Foreskin fibroblast (primary cell): ENCODE measurements at places on chromosomes 1 and 21.

GRCh38 chr1:17731460-17731859 lies 23.7 kb upstream of the ACTL8 start:
- no peak for DNase-seq

GRCh38 chr1:183454377-183454776 lies 17.9 kb upstream of the SMG7 start:
- no peak for DNase-seq

DNA sequence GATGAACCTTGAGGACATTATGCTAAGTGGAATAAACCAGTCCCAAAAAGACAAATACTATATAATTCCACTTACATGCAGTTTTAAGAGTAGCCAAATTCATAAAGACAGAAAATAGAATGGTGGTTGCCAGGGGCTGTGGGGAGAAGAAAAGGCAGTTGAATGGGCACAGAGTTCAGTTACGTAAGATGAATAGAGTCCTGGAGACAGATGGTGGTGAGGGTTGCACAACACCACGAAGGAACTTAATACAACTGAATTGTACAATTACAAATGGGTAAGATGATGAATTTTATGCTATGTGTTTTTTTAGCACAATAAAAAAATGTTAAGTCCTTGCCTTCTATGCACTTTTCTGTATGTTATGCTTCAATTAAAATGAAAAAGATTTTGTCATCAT lies 66.6 kb downstream of the CD34 start:
- DNase-seq: peak; percentile 66

GRCh38 chr1:72845381-72845780 lies 563.0 kb upstream of the NEGR1 start:
- DNase-seq: no peak

DNA sequence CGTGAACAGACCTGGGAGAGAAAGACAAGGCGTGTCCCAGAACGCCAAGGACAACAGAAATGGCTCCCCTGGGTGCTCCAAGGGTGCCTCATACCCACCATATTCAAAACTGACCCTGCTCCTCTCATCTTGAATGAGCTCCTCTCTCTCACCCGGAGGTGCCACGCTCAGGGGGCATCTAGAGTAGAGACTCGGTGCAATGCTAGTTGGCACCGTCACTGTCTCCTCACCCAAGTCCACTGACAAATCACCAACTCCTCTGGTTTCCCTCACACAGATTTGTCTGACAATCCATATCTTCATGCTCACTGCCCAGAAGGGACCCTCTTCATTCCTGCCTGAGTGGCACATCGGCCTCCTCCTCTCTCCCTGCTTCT lies 5.0 kb downstream of the TMEM125 start:
- no peak for DNase-seq

- no peak for DNase-seq
These were observed 917.9 kb upstream of the B3GALT2 start for GRCh38 chr1:194104247-194104844.

DNA sequence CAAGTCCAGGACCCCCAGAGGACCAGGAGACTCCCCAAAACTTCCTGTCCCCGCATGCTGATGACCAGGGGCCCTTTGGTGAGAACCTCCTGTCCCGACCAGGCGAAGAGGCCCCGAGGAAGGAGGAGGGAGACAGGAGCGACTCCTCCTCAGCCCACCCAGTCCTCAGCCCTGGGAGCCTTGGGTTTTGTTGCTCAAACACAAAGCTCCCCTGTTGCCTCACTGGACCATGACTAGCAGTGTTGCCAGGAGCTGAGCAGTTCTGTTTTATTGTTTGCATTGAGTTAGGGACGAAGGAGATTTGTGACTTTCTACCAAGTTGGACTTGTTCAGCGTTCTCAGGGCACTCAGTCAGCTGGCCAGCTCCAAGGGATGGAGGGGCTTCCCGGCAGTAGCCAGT lies 10.0 kb downstream of the UMODL1 start:
- DNase-seq: peak; percentile 62

DNA sequence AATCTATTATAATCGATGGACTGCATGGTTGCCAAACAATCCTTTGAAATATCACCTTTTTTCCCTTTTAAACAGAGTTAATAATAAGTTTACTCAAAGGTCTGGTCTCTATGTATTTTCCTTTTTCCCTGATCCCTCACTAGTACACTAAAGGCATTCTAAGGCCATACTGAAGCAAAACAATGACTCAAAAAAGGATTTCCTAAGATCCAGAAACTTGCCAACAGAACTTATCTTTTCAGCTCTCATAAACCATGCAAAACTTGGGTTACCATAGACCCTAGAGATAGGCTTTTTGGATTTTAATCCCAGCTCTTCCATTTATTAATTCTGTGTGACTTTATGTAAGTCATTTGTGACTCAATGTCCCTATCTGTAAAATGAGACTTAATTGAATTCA lies 77.1 kb downstream of the IFI44 start:
- DNase-seq: no peak

- no peak for DNase-seq
These were observed 17.5 kb downstream of the RASSF5 start for GRCh38 chr1:206524739-206525364.

- DNase-seq: no peak
These were observed 14.7 kb upstream of the KAZN start for GRCh38 chr1:14583788-14584187.

- peak; percentile 1 for DNase-seq
These were observed 417.3 kb downstream of the USH2A start for GRCh38 chr1:216005916-216006315.

DNA sequence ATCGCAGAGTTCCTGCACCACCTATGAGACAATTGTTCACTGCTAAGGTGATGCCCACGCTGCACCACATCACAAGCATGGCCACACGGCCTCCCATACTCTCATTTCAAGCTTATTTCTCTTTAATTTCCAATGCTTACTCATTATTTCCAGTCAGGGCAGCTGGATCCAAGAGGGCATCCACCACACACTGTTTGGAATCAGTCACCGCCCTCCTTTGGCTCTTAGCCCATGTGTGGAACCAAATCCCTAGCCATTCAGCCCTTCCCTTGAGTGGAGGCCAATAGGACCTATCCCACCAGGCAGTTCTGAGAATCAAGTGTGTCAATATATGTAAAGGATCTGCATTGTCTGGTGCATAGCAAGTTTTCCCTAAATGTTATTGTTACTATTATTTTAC lies 26.3 kb upstream of the PALMD start:
- DNase-seq: peak; percentile 8

DNA sequence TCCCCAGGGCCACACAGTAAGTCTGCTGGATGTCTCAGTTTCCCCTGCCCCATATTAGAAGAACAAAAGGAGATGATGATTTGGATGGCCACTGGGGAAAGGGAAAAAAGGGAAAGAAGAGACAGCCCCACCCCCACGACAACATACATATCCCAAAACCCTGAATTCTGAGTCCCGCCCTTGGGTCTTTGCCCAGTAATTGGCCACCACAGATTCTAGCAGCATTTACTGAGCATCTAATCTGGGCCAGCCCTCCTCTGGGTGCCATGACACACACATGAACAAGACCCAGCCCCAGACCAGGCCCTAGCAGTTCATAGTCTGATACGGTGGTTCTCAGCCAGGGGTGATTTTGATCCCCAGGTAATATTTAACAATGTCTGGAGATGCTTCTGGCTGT lies 5.2 kb upstream of the TTC4 start:
- no peak for DNase-seq

DNA sequence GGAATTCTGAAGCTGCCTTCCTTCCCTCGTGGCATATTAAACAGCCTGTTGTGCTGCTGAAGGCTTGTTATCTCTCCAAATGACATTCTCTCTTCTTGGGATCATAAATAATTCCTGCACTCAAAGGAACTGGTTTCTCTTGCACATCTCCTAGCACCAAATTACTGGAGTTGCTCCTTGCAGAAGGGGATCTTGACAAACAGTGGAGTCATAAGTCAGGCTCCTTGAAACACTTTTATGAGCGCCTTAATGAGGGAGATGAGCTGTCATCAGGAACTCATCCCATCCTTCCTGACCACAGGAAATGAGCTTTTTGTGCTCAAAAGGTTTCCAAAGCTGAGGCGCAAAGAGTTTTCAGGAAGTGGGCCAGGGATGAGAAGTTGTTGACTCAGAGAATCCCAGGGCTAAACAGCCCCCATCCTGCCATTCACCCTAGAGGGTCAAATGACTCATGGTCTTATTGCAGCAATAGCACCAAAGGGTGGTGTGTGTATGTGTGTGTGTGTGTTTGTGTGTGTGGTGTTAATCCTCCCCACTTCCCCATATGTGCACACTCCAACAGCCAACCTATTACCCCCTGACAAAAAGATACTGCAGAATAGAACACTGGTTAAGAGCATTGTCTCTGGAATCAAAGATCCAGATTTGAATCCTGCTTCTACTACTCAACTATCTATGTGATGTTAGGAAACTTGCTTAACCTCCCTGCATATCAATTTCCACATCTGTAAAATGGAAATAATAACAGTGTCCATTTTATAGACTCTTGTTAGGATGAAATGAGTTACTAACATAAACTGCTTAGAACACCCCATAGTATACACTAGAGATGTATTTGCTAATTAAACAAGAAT lies 2.8 kb upstream of the PHC2 start:
- DNase-seq: peak; percentile 100

DNA sequence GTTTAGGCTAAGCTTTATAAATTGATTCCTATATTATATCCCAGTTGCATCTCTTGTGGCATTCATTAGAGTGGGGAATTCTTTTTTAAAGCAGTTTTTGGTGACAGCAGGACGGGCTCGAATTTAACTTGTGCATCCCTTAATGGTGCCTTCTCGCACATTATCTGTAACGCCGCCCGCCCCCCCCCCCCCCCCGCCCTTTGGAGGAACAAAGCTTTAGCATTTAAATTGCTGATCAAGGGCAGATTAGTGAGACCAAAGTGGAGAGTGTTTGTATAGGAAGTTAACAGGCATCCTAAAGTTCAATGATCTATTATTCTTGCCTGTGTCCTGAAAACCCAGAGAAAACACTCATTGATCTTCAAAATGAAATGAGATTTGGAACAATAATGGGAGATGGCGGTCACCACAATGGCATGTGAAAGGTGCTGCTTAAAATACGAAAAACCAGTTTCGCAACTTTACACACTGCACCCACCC lies 2.2 kb downstream of the LMO4 start:
- DNase-seq: no peak

- no peak for DNase-seq
These were observed 59.6 kb downstream of the FMN2 start for GRCh38 chr1:240151136-240151735.

DNA sequence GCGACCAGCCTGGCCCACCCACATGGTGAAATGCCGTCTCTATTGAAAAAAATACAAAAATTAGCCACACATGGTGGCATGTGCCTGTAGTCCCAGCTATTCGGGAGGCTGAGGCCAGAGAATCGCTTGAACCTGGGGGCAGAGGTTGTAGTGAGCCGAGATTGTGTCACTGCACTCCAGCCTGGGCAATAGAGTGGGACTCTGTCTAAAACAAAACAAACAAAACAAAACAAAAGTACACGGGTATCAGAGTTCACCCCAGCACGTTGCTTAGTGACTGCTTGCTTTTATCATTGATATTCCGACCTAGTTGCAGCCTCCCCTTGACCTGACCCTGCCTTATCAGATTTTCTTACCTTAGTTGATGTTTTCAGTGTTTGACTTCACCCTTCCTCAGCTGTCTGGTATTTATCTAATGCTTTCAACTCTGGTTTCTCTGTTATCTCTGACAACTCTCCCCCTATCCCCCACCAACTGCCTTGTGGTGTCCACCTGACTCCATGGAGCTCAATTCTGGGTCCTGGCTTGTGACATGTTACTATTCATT lies 5.1 kb downstream of the TLCD4 start:
- DNase-seq: no peak

DNA sequence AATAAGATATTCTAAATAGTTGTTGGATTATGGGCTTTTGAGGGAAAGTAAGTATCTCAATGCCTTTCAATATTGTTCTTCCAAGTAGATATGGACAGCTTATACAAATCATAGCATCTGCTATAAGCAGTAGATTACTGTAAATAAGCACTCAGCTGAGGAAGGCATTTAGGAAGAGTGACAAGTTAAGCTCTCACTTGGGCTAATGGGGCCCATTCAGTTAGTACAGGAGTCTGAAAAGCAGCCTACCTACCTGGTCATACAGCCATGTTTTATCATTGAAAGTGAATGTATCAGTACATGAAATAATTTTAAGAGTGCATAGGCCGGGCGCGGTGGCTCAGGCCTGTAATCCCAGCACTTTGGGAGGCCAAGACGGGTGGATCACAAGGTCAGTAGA lies 73.1 kb downstream of the APP start:
- no peak for DNase-seq

DNA sequence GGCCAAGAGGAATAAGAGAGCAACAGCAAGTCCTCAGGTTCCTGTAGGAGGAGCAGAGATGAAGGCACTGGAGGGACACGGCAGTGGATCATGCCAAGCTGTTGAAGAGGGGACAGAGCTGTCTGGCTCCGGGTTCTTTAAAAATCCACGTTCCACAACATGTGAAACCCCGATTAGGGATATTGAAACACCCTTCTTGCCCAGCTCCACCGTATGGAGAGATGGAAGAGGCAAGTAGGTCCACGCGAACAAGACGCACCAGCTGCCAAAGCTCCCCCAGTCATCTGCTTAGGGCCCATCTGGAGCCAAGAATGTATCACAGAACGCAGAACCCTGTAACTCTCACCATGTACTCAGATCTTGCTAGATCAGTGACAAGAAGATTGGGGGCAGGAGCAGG lies 3.9 kb downstream of the C1orf198 start:
- DNase-seq: peak; percentile 60

DNA sequence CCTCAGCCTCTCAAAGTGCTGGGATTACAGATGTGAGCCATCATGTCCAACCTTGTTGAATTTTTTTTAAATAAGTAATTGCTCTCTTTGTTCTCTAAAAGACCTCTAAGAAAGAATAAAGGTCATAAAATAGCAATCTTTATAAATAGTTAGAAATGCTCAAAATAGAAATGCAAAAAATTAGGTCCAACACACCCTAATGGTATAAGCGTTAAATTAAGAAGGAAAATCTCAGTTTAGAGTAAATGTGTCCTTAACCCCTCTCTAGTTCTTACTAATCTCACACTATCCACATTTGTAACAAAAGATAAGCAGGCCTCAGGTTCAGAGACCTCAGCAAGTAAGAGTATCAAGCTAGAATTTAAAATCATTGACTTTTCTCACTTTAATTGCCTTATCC lies 38.3 kb upstream of the GLIS1 start:
- DNase-seq: no peak

GRCh38 chr1:203316626-203317093 lies 11.3 kb downstream of the BTG2 start:
- no peak for DNase-seq

GRCh38 chr1:77533660-77534305 lies 148.7 kb downstream of the ZZZ3 start:
- peak; percentile 91 for DNase-seq

GRCh38 chr1:30744060-30744756 lies 13.4 kb downstream of the LAPTM5 start:
- peak; percentile 63 for DNase-seq

- DNase-seq: peak; percentile 22
These were observed 870 bp downstream of the FBXO28 start for GRCh38 chr1:224114787-224115175.
